NCI-H2107 (cell line): ENCODE measurements at places on chromosomes 5 and 9.

GRCh38 chr5:77066823-77067442 lies 20.2 kb downstream of the ZBED3 start:
- DNase-seq, result no peak

DNA sequence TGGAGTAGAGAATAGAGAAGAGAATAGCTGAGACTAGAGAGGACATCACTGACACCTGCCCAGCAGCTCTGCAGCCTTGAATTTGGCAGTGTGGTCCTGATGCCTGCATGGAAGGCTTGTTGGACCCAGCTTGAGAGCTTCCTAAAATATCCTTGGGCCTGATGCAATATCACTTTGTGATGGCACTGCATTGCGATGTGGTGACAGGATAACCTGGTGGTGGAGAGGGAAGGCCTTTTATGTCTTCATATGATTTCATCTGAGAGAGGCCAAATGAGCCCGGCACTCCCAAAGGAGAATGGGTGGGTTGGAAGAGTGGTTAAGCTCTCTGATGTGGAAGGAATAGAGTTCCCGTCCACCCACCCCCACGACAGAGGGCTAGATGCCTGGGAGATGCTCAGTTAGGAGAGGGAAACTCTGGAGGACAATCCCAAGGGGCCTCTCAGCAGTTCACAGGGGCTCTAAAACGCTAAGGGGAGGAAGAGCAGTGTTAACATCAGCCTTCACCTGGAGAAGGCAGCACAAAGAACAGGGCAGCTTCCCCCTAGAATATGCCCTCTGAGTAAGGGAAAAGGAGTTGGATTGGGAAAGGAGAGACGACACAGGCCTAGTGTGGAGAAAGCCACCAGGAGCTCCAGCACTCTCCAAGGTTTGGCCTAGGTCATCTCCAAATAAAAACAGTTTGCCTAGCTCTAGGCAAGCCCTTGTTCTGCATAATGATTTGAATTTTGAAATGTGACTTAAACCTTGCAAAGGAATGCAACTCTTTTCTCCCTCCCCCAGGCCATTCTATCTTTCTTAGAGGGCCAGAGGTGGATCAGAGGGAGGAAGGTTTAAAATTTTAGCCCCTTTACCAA lies 99.8 kb upstream of the SSBP2 start:
- DNase-seq, result no peak

DNA sequence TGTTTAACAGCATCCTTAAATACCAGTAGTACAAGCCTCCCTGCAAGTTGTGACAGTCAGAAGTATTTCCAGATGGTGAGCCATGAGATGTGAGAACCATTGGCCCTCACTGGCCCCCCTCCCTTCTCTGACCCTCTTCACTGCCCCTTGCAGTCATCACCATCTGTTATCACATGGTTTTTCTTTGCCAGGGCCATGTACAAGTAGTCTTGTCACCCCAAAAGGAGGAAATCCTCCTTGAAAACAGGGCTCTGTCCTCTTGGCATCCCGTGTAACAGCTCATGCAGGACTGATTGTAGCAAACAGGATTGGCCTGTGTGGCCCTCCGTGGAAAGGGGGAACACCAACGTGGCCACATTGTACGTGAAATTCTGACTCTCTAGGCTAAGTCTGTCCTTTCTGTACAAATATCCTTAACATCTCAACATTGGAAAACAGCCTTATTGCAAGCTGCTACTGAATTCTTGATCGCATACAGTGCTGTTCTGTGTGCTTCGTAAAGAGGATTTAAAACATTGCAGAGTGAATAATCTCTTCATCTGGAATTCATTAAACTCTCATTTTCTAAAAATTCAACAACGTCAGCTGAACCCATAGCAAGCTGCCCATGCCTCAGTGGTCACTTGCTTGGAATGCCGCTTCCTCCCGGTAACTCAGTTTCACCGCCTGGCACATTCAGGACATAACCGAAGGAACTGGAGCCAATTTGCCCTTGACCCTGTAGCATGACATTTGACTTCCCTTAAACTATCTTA lies 171.7 kb downstream of the ATPSCKMT start:
- no peak for DNase-seq

DNA sequence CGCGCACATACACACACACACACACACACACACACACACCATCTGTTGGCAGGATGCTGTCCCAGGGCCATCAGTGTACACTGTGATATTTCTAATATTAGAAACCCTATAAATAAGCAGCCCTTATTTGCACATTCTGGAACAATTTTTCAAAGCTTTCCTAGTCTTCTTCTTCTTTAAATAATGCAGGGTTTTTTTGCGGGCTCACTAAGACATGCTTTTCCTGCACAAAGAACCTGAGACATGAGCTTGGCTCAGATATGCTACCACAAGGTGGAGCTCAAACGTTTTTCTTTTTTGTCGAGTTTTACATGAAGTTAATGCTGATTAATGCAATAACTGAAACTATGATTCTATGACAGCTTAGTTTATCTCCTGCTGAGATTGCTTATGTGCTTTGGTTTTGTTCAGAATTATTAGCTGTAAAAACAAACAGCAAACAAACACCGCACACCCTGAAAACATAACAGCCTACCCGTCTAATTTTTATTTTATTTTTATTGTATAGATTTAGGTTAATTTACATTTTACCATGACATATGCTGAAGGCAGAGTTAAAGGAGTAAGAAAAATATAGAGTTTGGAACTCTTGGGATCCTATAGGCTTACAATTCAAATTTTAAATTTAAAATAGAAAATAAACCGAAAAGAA lies 95.8 kb downstream of the ALDH1A1 start:
- DNase-seq, result no peak

- no peak for DNase-seq
Observed at GRCh38 chr5:178113841-178114324, 551 bp downstream of the N4BP3 start.

GRCh38 chr5:43664501-43665040 lies 61.6 kb downstream of the NNT start:
- no peak for DNase-seq

GRCh38 chr9:135774239-135774747 lies 72.3 kb downstream of the KCNT1 start:
- no peak for DNase-seq
